SK-N-DZ (cell line): ENCODE measurements at places on chromosomes 16 and 17.
A peak's percentile ranks its signal among the peaks of the same experiment; 100 is the strongest.

GRCh38 chr16:86748652-86749051 is 170.3 kb downstream of the FOXL1 start:
- DNase-seq = no peak

GRCh38 chr17:49939318-49939717 is 29.7 kb upstream of the DLX4 start:
- no peak for DNase-seq

- no peak for DNase-seq
Observed at GRCh38 chr16:71627731-71628181, 1.8 kb downstream of the MARVELD3 start.

- no peak for DNase-seq
Observed at GRCh38 chr17:55495239-55495638, 16.0 kb downstream of the SMIM36 start.

- DNase-seq = no peak
Observed at GRCh38 chr16:73871088-73871733, 425.4 kb upstream of the PSMD7 start.

DNA sequence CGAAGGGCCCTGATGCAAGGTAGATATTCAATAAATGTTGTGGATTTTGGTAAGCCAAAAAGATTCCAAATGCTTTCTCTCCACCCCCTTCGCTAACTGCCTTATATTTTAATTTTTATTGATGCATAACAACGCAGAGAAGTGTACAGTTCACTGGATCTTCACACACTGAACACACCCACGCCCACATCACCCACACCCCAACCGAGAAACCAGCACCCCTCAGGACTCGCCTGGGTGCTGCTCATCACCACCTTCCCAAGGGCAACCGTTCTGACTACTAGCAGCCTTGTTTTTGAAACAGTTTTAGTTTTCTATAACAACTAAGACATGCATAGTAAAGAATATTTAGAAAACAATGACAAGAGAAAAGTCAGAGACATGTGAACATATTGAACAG is 9.1 kb upstream of the PLCG2 start:
- DNase-seq = no peak

DNA sequence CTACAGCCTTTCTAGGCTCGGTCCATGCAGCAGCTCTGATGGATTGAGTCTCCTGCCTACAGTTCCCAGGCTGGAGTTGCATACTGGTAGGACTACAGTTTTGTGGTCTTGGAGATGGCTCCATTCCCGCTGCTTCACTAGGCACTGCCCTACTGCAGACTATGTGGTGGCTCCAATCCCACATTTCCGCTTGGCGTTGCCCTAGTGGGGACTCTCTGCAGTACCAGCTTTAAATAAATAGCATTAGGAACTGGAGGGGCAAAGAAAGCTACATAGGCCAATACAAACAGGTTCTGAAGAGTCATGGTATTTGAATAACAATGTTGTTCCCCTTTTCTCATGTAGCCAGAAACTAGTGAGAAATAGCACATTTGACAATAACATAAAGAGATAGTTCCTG is 5.4 kb upstream of the GOSR2 start:
- DNase-seq = no peak

DNA sequence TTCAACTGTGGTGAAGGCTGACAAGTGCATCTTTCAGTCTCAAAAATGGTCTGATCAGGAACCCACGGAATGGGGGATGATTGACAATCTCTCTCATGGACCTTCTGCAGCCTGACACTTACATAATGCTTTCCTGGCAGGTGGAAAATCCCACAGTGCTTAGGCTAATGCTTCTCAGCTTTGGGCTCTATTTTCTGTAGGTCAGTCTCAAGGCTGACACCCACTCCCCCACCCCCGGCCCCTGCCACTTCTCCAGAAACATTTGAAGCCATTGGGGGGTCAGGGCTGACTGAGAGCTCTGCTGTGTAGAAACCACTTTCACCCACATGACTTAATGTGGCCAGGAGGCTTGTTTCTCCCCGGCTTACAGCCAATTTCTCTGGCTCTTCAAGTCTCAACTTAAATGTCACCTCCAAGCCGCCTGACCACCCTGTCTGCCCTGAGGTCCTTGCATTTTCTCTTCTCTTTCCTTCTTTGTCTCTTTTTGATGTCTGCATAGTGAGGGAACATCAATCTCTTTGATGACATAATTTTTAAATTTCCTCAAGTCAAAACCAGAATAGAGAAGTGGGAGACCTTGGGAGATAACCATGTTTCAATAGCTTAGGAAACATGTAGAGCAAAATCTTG is 16.7 kb upstream of the IRF8 start:
- no peak for DNase-seq

- DNase-seq = peak; percentile 29
Observed at GRCh38 chr16:1678500-1679098, 520 bp downstream of the JPT2 start.

- no peak for DNase-seq
Observed at GRCh38 chr16:12479751-12480150, 323.9 kb downstream of the CPPED1 start.

DNA sequence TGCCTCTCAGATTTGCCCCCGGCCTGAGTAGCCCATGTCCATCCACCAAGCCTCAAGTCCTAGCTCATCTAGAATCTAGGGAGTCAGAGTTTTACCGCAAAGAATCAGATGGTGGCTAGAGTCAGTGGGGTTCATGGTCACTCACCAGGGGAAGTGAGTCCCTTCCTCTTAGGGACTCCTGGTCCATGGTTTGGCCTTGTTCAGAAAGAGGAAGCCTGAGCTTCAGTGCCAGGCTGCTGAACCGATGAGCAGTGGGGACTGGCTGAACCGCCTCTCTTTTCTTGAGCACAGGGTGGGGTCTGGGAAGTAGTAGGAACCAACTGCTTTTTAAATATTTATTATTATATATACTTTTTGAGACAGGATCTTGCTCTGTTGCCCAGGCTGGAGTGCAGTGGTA is 160.3 kb downstream of the NTN1 start:
- no peak for DNase-seq

GRCh38 chr17:8739097-8739496 is 5.5 kb downstream of the CCDC42 start:
- peak; percentile 56 for DNase-seq

DNA sequence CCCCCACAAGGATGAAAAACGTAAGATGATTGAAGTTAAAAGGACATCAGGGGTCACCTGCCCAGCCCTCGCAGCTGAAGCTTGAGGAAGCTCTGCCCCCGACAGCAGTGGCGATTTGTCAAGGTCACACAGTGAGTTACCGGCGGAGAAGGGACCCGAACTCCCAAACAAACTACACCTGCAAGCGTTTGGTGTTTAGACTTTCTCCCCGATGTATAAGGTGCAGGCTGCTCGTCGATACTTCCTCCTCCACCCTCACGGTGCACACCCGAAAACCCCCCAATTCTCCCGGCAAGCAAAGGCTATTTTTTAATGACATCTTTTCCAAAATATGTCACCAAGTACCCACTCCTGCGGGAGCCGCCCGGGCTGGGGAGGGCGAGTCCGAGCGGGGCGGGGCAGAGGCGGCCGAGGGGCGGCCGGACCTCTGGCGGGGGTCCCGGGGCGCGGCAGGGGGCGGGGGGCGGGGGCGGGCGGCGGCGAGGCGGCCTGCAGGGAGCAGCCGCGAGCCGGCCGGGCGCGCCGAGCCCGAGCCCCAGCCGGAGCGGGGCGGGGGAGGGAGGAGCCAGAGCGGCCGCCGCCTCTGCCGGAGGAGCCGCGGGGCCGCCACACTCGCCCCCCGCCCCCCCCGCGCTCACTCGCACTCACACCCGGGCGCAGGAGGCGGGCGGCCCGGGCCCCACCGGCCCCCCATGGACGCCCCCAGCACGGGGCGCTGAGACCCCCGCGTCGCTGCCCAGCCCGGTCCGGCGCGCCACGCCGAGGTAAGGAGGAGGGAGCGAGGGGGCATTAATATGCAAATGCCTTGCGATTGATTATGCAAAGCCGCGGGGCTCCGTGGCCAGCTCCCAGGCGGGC is at the start of gene THRA:
Gene THRA (plus strand): TSS at position 637 of the 858 bp plus-strand sequence. CDS start 11,524 bp downstream, outside the sequence.
- peak; percentile 48 for DNase-seq

DNA sequence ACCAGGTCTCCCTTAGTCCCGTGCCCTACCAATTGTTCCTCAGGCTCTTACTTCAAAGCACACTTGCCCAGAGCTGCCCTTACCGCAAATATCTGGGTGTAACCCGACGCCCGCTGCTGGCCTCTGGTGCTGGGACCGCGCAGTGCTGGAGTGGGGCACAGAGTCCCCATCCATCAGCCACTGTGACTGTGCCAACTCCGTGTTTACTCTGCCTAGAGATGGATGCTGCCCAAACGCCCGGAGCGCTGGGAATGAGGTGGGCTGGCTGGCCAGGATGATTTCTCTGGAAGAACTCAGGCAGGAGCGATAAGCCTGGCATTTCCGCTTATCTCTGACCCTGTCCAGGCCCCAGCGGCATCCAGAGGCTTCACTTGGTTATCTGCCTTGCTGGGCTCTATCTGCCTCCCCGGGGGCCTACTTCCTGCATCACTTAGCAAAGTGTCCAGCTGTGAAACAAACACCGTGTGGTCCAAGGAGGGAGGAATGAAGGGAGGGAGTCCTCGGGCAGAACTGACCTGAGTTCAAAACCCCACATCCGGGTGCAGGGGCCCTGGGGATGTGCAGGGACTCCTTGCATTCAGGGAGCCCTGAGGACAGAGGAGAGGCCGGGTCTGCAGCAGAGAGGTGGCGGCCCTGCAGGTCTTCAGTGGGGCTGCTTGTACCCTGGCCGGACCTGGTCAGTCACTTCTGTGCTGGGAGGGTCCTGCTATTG is 9.4 kb upstream of the MYLK3 start:
- DNase-seq = peak; percentile 86

GRCh38 chr16:66714654-66715307 is 18.2 kb upstream of the CMTM4 start:
- no peak for DNase-seq

DNA sequence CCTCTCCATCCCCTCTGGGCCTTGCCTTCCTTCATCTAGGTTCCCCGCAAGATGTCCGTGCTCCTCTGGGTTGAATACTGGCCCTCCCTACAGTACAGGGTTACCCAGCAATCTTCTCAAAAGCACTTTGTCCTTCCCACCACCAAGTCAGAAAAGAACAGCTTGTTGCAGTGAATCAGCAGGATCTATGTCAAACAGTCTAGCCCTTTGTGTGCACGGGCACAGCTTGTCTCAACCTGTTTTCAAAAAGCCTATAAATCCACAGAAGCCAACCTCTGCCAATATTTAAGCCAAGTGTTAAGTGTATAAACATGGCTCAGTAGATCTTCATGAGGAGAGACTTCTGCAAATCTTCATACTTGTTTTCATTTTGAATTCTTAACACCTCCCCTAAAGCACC is 25.2 kb downstream of the C17orf67 start:
- no peak for DNase-seq

- no peak for DNase-seq
Observed at GRCh38 chr16:53456625-53457024, 22.4 kb downstream of the RBL2 start.

- no peak for DNase-seq
Observed at GRCh38 chr17:18158022-18158600, 25.5 kb upstream of the ALKBH5 start.

GRCh38 chr16:66693149-66693548 is 3.4 kb downstream of the CMTM4 start:
- no peak for DNase-seq

- DNase-seq = no peak
Observed at GRCh38 chr16:8108991-8109509, 481.3 kb downstream of the TMEM114 start.

- no peak for DNase-seq
Observed at GRCh38 chr17:7081341-7082062, 1.5 kb upstream of the CLEC10A start.

DNA sequence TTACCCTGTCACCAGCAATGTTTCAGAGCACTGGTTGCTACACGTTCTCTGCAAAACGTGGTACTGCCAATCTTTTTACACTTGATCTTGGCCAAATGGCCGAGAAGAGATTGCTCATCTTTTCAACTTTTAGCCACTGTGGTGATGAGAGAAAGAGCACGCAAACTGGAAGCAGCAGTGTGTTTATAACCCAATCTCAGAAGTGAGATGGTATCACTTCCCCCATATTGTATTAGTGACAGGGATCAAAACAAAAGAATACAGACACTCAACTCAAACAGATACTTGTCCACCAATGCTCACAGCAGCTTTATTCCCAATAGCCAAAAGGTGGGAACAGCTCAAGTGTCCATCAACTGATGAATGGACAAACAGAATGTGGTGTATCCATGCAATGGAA is 72.1 kb upstream of the FA2H start:
- no peak for DNase-seq

DNA sequence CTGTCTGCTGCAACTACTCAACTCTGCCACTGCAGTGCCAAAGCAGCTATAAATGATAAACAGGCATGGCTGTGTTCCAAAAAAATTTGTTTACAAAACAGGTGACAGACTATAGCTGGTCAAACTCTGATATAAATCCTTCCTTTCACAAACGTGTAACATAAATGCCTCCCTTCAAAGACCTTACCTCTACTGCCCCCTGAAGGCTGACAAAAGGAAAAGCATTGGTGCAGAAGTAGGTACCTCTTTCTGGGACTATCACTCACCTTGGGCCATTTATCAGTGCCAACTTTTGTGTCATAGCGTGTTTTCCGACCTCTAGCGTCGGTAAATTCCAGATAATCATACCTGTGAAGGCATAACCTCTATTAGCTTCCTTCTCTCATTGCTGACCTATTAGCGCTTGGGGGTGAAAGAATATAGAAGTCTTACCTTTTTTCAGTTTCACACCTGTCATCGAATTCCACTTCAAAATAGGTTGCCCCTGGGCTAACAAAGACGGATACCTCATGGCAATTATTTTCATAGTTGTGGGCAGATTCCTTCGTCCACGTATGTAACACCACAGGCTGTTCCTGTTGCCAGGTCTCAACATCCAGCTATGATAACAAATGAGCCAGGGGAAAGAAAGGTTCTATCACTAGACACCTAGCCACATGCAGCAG is 67.9 kb downstream of the ZZEF1 start:
- DNase-seq = peak; percentile 43

GRCh38 chr17:59093702-59094231 is 12.9 kb downstream of the TRIM37 start:
- no peak for DNase-seq

GRCh38 chr16:70677499-70678120 is 8.2 kb downstream of the MTSS2 start:
- DNase-seq = no peak

GRCh38 chr17:82424863-82425159 is 6.4 kb upstream of the OGFOD3 start:
- DNase-seq = no peak
